ENCODE measurements at places on chromosomes 1 and 21.
A peak's percentile ranks its signal among the peaks of the same experiment; 100 is the strongest.

- DNase-seq = no peak
Observed at GRCh38 chr1:63757334-63757733, 16.5 kb upstream of the ROR1 start.

DNA sequence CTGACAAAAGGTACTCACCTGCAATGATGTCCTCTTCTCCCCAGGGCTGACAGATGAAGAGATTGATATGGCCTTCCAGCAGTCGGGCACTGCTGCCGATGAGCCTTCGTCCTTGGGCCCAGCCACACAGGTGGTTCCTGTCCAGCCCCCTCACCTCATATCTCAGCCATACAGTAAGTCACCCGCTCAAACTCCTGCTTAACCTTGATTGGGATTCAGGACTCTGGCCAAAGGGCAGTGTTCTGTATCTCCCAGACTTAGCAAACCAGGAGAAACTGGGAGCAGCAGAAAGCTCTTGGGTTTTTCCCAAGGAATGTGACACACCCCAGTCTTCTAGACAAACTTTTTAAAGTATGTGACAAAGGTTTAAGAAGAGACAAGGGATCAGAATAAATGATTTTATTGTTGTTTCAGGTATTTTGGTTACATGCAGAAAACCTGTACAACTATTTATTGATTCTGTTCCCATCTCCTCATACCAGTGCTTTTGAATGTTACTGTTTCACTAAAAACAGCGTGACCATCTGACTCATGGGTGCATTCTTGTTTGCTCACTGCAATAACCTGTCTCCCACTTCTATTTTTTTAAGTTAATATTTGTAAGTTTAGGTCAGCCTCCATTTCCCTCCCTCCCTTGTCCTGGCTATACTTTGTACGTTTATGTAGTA is 124.6 kb downstream of the PEX14 start:
- no peak for DNase-seq

DNA sequence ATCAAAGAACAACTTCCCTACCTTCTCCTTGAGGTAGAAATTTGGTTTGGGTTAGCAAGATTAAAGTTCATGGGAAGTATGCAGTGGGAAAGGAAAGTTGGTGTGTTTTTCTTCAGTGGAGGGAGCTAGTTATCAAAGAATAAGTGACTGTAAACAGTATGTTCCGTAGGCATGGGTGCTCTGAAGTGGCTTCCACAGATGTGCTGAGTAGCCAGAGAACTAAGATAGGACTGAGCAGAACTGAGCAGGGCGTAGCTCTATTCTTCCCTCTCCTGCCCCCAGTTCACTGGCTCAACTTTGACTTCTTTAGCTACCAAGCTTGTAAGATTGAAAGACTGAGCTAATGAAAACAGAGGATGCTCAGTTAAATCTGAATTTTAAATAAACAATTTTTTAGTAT is 3.4 kb downstream of the ADCY10 start:
- DNase-seq = no peak

GRCh38 chr1:36888811-36889477 is 145.4 kb downstream of the GRIK3 start:
- DNase-seq = no peak

DNA sequence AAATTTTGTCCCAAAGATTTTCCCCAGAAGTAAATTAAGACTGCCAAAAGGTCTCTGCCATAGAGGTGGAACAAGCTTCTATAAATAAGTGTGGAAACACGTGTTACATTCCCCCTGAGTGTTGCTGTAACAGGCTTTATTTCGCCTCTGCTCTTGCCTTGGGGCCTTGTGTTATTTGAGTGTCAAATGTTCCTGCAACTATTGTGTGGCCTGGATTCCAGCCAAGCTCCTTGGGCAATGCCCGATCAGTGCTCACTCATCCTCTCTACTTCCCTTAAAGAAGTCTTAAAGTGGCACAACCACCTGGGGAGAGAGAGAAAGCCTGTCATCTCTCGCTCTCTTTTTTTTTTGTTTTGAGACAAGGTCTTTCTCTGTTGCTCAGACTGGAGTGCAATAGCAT is 156.7 kb downstream of the NR5A2 start:
- no peak for DNase-seq

- no peak for DNase-seq
Observed at GRCh38 chr21:45873418-45873817, 108.2 kb upstream of the COL6A1 start.

- no peak for DNase-seq
Observed at GRCh38 chr1:26351590-26352337, 2.2 kb downstream of the CRYBG2 start.

GRCh38 chr21:26177746-26178426 is 7.3 kb upstream of the APP start:
- no peak for DNase-seq

DNA sequence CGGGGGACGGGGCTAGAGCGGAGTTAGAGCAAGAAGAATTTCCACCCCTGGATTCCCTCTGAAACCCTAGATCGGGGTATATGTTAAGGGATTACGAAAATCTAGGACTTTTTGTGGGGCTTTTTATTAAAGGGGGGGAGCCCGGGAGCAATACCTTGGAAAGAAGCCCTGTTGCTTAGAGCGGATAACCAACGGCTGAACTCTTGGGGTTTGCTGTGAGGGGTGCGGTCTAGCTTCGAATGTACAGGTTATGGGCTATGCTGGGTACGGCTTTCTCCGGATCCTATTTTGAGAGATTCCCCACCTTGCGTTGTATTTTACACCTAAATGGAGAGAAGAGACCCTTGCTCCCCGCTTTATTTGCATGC is 626 bp downstream of the DYRK3 start:
- peak; percentile 77 for DNase-seq

GRCh38 chr1:231523816-231524215 is 4.7 kb upstream of the TSNAX start:
- DNase-seq = no peak

GRCh38 chr1:228226956-228227791 is 19.3 kb downstream of the OBSCN start:
- peak; percentile 98 for DNase-seq

DNA sequence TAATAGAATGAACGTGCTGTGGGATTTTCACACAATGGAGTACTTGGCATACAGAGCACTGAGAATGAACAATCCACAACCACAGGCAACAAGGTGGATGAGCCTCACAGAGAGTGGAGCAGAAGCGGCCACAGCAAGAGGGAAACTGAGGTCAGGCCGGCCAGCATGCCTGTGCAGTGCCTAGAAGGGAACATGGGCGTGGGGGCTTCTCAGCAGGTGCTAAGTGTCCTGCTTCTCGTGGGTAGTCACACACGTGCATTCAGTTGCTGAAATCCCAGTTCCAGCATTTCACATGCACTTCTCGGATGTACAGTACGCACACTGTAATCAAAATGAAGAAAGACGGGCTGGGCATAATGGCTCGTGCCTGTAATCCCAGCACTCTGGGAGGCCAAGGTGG is 33.1 kb downstream of the WDR4 start:
- no peak for DNase-seq

GRCh38 chr1:235105051-235106043 is 23.3 kb downstream of the TOMM20 start:
- peak; percentile 55 for DNase-seq

- DNase-seq = no peak
Observed at GRCh38 chr1:110846861-110847260, 26.1 kb upstream of the CD53 start.

- no peak for DNase-seq
Observed at GRCh38 chr1:226920446-226920894, 19.6 kb upstream of the COQ8A start.

- DNase-seq = peak; percentile 62
Observed at GRCh38 chr1:2801535-2802291, at the start of gene TTC34. Gene TTC34 (minus strand): TSS chr1:2801693. CDS start chr1:2800827, 866 bp downstream.

GRCh38 chr1:72462186-72462905 is 180.0 kb upstream of the NEGR1 start:
- DNase-seq = no peak

- no peak for DNase-seq
Observed at GRCh38 chr1:116740296-116740695, 13.9 kb upstream of the CD2 start.

- no peak for DNase-seq
Observed at GRCh38 chr1:145936247-145936646, 9.0 kb upstream of the RBM8A start.

DNA sequence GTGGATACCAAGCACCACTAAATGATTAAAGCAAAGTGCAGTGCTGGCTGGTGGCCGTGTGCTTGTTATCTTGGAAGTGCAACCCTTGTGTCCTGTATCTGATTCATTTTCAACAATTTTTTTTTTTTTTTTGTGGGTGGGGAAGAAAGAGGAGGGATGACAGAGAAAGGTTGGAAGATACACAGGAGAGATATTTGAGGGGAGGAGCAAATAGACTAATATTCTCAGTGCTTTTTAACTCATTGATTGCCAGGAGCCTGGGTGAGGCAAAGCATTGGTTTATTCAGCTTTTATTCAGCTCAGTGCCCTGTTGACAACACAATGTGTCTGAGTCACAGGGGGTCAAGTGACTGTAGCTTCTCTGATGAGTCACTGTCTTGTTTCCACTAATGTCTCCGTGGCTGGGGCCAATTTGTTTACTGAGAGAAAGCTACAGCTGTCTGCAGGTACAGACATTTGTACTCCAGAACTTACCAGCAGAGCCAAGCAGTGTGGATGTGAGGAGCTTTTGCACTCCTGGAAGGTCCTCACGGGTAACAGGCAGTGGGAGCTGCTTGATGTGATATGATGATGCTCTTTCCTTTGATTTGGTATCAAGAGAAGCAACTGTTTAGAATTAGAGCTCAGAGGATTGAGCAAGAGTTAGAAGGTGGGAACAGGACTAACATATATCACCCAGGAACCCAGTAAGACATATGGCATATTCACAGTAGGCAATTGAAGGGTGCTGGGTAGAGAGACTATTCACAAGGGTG is 23.6 kb upstream of the DNM3 start:
- DNase-seq = no peak

- DNase-seq = no peak
Observed at GRCh38 chr1:168861421-168862004, 132.5 kb upstream of the DPT start.

GRCh38 chr1:205535096-205535495 is 30.6 kb downstream of the CDK18 start:
- DNase-seq = no peak

- DNase-seq = no peak
Observed at GRCh38 chr1:30700528-30701257, 22.7 kb downstream of the MATN1 start.

DNA sequence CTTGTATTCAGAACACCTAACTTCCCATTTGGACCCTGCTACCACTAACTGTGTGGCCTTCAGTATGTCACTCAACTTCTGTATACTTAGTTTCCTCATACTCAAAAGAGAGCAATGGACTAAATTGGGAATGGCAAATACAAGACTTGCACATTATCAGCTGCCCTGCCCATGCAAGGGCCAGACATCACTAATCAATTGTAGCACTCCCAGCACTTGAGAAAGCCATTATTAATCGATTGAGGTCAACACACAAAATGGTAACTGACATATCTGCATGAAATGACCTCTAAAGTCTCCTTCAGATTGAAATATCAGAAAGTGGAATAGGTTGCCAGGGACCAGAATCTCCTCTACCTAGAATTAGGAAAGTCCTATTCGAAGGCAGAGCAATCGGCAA is 59.2 kb downstream of the MT1HL1 start:
- peak; percentile 58 for DNase-seq

DNA sequence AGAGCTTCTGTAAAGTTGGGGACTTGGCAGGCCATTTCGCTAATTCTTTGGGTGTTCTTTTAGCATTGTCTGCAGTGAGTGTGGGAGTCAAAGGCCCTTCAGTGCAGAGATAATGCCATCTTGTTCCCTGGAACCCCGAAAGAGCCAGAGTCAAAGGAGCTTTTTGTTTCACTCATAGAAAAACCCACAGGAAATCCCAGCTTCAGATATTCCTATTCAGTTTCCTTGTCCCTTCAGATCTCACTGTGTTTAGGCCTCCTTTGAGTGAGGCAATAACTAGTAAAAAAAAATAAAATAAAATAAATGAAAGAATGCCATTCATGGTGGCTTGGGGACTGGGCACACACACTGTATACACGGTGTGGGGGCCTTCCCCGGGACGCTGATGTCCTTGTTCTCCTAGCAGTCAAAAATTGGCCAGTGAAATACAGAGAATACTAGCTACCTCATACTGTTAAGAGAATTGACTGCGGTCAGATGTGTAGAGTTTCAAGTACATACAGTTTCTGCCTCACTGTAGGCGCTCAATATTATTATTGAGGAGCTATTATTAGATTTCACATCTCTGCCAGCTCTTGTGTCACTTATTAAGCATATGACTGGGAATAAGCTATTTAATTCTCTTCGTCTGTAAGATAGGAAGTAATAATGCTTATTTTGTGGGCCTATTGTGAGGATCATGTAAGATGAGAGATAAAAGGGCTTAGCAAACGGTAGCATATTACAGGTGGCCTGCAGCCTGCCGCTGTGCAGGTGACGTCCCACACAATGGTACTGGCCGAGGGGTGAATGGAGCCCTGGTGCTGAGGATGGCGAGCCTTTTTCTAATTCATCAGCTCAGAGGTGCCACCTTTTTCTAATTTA is 16.7 kb downstream of the DISC1 start:
- DNase-seq = no peak

- DNase-seq = no peak
Observed at GRCh38 chr1:76500116-76500515, 367.2 kb upstream of the ST6GALNAC5 start.

- no peak for DNase-seq
Observed at GRCh38 chr1:156652131-156652991, 10.4 kb downstream of the BCAN start.

DNA sequence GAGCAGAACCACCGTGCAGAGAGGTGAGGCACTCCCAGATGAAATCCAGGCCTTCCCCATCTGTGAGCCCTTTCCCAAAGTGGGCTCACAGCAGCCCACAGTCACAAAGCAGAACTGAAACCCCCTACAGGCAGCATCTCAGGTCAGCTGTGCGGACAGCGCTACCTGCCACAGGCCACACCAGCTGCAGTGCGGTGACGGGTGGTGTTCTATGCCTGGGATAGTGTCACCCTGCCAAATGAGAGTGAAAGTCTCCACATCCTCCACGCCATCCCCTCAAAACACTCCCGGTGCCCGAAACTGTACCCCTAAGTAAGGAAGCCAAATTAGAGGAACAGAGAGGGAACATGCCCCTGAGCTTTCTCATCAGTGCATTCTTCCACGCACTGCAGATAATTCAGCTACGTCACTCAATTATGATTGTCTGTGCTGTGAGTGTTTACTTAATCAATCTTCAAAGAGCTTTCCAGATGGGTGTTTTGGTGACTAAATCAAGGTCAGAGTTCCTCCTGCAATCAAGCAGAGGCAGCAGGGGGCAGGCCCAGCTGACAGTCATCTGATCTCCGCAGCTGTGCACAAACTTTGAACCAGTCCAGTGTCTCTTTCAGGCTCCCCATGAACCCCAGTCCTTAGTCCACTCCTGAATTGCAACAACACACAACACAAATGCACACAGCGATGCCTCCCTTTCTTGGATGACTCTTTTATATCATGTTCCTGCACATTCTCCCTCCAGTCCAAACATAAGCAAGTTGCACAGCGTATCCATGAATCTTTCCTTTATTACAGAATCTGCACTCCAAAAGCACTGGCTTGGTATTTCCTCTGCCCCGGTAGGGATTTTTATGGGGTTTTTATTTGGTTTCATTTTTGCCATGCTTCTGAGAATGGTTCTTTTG is 150.0 kb downstream of the TOMM20 start:
- DNase-seq = peak; percentile 69

GRCh38 chr21:27567381-27567780 is 600.5 kb upstream of the ADAMTS5 start:
- DNase-seq = no peak
